ENCODE measurements at places on chromosomes 5 and 9. TPM values are rescaled to one million over a fixed set of nuclear protein-coding genes. Genes with fewer than 3 reads are reported as not detected.

DNA sequence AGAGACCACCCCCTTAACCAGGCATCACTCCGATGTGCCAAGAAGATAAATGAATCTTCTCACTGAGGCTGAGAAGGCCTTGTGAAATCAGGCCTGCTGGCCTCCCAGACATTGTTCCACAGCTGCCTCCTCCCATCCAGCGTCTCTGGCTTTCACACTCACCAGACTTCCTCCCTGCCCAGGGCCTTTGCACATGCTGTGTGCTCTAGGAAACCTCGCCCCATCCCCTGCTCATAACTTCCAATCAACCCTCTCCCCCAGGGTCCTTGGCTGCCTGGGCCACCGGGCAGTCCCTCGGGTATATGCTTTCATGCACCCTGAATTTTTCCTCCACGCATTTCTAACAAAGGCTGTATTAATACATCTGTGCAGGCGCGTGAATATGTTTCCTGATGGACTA is 58.4 kb downstream of the DUSP1 start:
- peaks cover 14% of the 10 kb centered on the region for H3K27me3 ChIP-seq
- peaks cover 7% of the 10 kb centered on the region for H3K4me1 ChIP-seq
- H3K4me3 ChIP-seq = no peak overlapping the region
- no peaks in the 10 kb centered on the region for H3K36me3 ChIP-seq
- no peak for DNase-seq
- no peak overlapping the region for H3K27ac ChIP-seq

GRCh38 chr5:154830596-154830995 is 19.8 kb downstream of the FAXDC2 start:
- no peak for DNase-seq
- H3K36me3 ChIP-seq = peaks cover 33% of the 10 kb centered on the region
- no peak overlapping the region for H3K4me3 ChIP-seq
- peaks cover 27% of the 10 kb centered on the region for H3K4me1 ChIP-seq
- H3K27ac ChIP-seq = no peak overlapping the region

GRCh38 chr9:687034-687785 is 154.3 kb upstream of the DMRT1 start:
- H3K27ac ChIP-seq = no peak overlapping the region
- peaks cover 1% of the 10 kb centered on the region for H3K36me3 ChIP-seq
- H3K27me3 ChIP-seq = no peaks in the 10 kb centered on the region

- H3K4me1 ChIP-seq = no peaks in the 10 kb centered on the region
- no peak overlapping the region for H3K4me3 ChIP-seq
- no peak overlapping the region for H3K27ac ChIP-seq
Observed at GRCh38 chr5:6084376-6084775, 294.0 kb downstream of the MED10 start.

GRCh38 chr5:172866802-172867748 is 33.0 kb downstream of the ERGIC1 start:
- H3K27ac ChIP-seq = no peak overlapping the region
- H3K4me1 ChIP-seq = peaks cover 15% of the 10 kb centered on the region
- no peak overlapping the region for H3K4me3 ChIP-seq
- no peaks in the 10 kb centered on the region for H3K27me3 ChIP-seq
- H3K36me3 ChIP-seq = no peaks in the 10 kb centered on the region
- DNase-seq = no peak

IRGM gene
- total RNA-seq = 2.5 TPM
